ENCODE measurements at places on chromosomes 13 and 19.

- no peak for DNase-seq
Measured at GRCh38 chr13:45674908-45675307, 27.2 kb upstream of the CBY2 start.

DNA sequence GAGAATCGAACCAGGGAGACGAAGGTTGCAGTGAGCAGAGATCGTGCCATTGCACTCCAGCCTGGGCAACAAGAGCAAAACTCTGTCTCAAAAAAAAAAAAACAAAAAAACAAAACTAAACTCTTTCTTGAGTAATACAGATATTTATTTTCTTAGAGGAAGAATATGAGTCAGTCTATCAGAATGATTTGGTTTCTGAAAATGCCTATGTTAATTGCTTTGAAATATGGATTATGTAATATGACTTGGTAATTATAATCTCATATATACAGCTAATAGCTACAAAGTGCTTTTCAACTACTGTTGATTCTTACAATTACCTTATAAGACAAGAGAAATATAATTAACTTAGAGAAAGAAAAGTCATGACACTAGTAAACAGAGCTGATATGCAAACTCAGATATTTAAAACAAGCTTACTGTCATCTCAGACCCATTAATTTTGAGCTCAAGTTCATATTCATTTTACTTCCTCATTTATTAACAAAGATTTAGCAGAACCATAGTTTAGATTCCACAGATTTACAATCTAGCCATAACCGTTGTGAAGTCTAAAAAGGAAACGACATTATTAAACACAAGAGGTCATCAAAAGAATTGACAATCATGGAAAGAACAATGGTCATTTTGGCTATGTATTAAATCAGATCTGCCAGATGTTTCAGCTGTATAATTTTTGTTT, 88.0 kb downstream of the TBC1D4 start:
- no peak for DNase-seq

DNA sequence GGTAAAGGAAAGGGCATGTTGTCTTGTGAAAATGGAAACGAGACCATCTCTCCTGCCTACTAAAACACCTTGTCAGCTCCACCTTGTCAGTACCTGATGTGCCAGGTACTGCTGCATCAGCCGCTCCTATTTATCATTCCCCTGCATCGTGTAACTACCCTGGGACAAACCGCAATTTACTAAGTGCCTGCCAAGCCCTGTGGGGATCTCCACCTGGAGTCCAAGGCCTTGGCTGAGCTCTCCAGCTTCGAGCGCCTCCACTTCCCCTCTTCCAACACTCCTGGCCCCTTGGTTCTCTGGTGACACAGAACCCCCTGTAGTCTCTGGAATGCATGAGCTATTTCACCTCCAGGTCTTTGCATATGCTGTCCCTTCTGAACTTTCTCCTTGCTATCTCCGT, 25.9 kb upstream of the CCNP start:
- no peak for DNase-seq

DNA sequence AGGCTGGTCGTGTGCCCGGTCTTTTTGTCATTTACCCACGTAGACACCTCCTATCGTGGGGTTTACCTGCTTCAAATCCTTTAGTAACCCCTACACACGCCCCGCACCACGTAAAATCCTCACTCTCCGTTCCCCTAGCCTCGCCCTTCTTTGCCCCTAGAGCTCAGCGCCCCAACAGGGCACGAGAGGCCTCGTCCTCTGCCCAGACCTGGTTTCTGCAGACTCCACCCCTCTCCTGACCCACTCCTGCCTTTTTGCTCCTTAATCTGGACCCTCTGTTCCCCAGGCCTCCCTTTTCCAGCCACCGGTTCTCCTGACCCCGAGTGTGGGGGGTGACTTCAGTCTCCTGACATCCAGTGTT, 412 bp downstream of the ZNF528 start:
- no peak for DNase-seq

DNA sequence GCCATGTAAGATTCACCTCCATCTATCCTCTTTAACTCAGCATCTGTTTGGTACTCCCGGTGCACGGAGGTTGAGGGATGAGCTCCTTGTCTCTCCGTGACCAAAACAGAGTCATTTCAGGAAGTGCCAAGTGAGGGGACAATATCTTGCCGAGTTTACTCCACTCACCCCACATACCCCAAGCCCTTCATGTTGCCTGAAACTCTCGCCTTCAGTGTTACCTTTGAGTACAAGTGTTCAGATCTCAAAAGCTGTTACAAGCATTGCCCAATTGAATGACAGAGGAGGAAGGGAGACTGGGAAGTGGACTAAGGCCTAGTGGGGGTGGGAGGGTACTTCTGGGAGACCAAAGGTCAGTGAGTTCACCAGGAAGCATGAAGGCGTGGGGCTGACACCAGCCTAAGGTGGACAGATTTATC, 6.0 kb upstream of the SIGLEC12 start:
- DNase-seq = no peak

GRCh38 chr19:7746903-7747884, at the start of gene CD209:
CD209 (minus strand) TSS chr19:7747534; CDS start chr19:7747511, 23 bp downstream.
- no peak for DNase-seq

DNA sequence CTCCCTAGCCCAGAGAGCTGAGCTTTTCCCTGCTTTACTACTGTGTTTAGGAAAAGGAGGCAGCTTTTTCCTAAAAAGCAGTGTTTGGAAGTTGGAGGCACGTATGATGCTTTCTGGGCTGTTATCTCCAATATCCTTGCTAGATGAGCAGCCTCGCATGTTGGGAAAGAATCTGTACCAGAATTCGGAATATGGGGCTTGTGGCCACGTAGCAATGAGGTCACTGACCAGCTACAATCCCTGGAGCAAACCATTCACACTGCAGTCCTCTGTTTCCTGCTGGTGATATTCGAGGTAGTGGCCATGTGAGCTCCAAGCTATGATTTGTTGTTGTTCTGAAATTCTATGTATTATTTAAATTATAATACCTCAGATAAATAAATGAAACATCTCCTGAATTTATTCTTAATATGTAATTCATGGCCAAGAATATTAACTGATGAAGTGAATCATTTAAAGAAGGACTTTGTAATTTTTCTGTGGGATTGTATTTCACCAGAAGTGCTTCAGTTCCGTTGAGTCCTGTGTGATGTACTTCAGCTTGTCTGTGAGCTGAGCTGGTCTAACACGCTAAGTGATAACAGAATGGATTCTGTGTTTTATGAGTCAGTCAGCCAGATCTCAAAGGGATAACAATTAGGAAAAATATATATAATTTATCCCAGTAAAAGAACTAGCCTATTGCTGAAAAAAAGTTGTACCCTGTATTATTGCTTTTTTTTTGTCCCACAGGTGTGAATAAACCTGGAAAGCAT, 319.5 kb downstream of the SHISA2 start:
- DNase-seq = no peak

DNA sequence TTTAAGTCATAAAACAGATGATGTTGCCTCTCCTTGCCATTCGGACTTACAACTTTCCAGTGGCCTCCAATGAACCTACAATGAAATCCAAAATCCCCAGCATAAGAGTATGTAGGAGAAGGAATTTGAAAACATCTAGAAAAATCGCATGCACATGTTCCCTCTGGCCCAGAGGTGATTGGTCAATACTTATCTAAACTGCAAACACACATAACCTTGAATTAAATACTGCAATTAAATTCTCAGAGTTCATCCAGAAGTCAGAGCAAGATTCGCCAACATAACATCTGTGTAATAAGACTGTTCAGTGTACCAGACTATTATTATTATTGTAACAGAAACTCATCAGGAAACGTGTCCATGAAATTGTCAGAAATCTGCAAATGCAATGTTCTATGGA, 82.2 kb upstream of the USP29 start:
- DNase-seq = no peak

- DNase-seq = no peak
Measured at GRCh38 chr19:38862321-38863059, 12.7 kb upstream of the HNRNPL start.

- DNase-seq = no peak
Measured at GRCh38 chr19:49976496-49976895, 15.5 kb upstream of the SIGLEC11 start.

DNA sequence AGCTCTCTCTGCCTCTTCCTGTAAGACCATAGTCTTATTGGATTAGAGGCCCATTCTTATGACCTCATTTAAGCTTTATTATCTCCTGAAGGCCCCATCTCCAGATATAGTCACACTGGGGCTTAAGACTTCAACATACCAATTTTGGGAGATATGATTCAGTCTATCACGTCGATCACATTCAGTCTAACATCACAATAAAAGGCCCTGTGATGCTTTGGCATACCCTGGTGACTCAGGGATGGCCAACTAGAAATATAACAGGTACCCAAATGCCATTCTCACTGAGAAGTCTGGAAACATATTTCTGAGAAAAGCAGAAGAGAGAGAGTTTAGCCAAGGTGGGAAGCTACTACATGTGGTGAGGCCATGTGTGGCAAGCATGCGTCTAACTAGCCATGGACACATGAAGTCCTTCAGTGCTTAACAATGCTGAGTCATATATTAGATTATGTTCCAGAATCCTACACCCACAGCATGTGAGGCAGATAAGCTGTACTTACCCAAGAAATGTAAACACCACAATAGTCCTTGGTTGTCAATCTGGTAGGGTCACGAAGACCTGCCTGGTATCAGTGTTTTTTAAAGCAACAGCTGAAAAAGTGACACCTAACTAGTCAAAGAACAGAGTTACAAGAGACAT, 485.1 kb downstream of the FOXO1 start:
- DNase-seq = no peak

GRCh38 chr13:97569841-97570240, 135.9 kb downstream of the RAP2A start:
- DNase-seq = no peak

GRCh38 chr13:40205771-40206240, 460.6 kb downstream of the FOXO1 start:
- no peak for DNase-seq

DNA sequence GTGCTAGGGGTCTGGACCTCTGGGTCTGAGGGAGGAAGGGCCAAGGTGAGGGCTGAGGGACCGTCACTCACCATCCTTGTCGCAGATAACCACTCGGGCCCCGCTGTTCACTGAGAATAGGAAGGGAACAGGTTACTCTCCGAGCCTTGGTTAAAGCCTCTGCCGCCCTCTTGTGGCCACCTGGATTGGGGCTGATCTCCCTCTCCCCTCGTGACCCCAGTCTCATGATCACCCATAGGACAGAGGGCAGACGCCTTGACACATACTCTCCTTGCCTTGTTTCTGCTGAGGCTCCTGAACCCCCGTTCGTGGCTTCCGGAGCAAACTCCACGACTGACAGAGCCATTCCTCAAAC, 580 bp downstream of the HSD17B14 start:
- peak; percentile 94 for DNase-seq
